ENCODE measurements at places on chromosomes 4 and X. TPM values are rescaled to one million over a fixed set of nuclear protein-coding genes. Genes with fewer than 3 reads are reported as not detected.
A peak's percentile ranks its signal among the peaks of the same experiment; 100 is the strongest.

UCHL1 gene
- not detected for total RNA-seq

DNA sequence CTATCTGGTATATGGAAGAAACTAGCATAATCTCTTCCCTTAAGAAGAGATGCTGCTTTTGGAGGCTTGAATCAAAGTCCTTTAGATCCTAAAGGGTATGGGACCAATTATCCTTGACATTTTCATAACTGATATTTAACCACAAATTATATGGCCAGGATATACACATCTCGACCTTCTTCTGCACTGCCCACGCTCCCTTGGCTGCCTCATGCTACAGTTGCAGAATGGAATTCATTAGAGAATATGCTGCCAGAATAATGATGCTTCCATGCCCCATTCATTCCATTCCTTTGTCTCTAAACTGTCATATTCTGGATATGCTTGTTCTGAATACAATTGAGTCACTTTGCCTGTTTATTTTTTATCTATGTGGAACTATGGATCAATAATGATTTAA, 157.1 kb upstream of the PACRGL start:
- no peak for DNase-seq

DNA sequence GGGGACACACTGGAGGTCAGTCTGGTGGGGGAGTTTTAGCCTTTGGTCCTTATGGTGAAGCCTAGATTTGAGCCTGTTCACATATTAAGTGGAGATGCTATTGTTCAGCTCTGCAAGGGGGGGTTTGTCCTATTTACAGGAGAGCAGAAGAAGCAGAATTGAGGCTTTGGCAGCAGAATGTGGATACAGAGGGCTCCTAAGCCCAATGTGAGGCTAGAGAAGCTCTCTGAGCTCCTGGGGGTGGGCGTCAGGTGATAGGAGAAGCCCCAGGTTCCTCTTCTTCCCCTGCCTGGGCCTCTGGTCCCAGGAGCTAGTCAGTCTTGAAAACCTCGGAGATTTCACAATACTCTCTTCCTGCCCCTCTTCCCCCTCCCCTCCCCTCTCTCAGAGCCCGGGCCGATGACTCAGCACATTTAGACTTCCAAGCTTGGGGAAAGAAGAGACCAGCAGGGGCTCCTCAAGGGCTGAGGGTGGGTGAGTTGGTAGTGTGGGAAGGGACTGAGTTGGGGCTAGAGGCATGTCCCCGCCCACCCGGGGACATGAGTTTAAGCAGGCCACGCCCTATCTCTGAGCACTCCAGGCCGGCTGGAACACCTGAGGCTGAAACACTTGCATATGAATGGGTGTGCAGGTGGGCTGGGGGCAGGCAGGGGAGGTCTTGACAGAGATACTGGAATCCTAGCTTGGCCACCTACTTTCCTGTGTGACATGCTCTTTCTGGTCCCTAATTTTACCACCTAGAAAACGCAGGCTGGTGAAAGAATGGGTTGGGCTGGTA, 3.4 kb downstream of the TFE3 start:
- peak; percentile 72 for DNase-seq

- DNase-seq, result peak; percentile 73
Measured at GRCh38 chrX:64894454-64895038, 81.7 kb downstream of the ZC4H2 start.

Data from SK-MEL-5 (cell line).